Upper lobe of left lung (tissue), 6 donors: ENCODE measurements at places on chromosomes 4 and X. TPM values are rescaled to one million over a fixed set of nuclear protein-coding genes. Genes with fewer than 3 reads are reported as not detected.

SLC10A6 gene
- 0.76 TPM for total RNA-seq

CENPU gene
- 3.3 TPM for total RNA-seq

CFI gene
- total RNA-seq = 122 TPM

THOC2 gene
- 63.0 TPM for total RNA-seq

DNA sequence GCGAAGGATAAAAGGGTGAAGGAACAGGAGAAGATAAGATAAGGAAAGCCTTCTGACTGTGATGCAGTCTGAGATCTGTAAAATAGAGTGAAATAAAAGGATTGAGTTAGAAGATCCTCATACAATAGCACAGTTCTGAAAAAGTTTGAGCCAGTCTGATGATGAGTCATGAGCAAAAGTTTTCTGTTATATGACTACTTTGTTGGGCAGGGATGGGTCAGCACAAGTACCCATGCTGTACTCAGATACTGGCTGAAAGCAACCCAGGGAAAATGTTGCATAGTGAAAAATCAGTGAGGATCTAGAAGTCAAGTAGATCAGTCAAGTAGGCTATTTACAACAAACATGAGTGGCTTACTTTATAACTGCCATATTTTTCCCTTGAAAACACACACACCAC is 253.5 kb downstream of the PCDH10 start:
- no peaks in the 10 kb centered on the region for H3K27me3 ChIP-seq
- H3K36me3 ChIP-seq = no peaks in the 10 kb centered on the region
- H3K27ac ChIP-seq = no peak overlapping the region
- no peak for DNase-seq

GRCh38 chr4:37225778-37226177 is 18.8 kb upstream of the NWD2 start:
- H3K4me3 ChIP-seq = no peak overlapping the region
- no peak overlapping the region for H3K27ac ChIP-seq
- H3K27me3 ChIP-seq = no peaks in the 10 kb centered on the region
- no peaks in the 10 kb centered on the region for H3K36me3 ChIP-seq
- no peak for DNase-seq

DNA sequence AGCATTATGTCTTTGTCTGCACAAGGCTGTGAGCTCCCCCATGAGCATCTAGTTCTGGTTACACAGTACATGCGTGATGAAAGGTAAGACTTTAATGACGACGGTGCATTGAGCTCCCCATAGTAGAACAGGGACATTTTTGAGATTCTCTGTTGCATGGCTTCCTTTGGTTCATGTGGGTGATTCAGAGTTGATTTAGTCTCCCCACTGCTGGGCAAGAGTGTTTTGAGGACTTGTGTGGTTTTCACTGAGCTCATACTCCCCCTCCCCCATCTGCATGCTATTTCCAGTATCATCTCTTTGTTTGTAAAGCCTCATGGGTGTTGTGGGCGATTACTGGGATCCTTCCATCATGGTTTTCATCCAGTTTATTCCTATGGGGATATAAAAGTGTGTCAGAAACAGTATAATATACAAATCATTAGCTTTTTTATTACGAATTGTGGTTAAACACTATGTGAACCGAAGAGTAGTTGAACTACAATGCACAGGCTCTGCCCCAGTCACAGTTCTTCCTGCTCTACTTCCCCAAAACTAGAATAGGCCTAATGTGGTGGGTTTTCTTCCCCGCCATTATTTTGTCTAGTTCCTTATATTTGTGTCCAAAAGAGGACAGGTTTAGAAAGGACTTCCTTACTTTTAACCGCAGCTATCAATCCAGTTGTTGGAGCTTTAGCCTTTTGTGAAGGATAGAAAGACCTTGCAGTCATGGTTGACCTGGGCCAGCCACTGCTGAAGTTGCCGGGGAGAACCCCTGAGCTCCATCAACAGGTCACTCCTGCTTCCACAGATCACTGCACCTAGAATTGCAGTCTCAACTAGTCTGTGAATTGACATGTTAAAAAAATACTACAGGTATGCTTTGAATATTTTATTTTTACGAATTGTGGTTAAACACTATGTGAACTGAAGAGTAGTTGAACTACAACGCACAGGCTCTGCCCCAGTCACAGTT is 30.4 kb downstream of the KIT start:
- no peak for DNase-seq
- H3K27ac ChIP-seq = no peak overlapping the region
- H3K4me3 ChIP-seq = no peak overlapping the region
- no peaks in the 10 kb centered on the region for H3K4me1 ChIP-seq
- no peaks in the 10 kb centered on the region for H3K27me3 ChIP-seq
